ENCODE measurements at places on chromosomes 2 and 18.

DNA sequence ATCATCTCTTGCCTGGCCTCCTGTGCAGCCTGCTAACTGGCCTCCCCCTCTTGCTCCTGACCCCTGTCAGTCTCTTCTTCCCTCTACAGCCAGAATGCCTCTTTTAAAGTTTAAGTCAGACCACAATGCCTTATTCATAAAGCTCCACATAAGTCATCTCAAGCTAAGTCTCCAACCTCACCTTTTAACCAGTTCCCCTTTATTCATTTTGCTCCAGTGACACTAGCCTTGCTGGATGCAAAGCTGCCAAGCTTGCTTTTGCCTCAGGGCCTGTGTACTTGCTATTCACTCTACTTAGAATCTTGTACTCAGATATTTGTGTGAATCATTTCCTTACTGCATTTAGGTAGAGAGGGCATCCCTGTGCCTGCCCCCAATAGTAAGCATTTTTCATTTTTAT lies 180.9 kb downstream of the PDE1A start:
- DNase-seq: no peak

DNA sequence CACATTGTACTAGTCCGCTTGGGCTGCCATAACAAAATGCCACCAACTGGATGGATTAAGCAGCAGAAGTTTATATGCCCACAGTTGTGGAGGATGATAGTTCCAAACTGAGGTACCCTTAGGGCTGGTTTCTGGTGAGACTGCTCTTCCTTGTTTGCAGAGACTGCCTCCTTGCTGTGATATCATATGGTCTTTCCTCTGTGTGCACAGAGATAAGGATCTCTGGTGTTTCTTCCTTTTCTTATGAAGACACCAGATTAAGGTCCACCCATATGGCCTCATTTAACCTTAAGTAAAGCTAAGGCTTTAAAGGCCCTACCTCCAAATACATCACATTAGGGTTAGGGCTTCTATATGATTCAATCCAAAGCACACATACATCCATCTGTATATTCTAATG lies 738.2 kb upstream of the GCFC2 start:
- DNase-seq: no peak

DNA sequence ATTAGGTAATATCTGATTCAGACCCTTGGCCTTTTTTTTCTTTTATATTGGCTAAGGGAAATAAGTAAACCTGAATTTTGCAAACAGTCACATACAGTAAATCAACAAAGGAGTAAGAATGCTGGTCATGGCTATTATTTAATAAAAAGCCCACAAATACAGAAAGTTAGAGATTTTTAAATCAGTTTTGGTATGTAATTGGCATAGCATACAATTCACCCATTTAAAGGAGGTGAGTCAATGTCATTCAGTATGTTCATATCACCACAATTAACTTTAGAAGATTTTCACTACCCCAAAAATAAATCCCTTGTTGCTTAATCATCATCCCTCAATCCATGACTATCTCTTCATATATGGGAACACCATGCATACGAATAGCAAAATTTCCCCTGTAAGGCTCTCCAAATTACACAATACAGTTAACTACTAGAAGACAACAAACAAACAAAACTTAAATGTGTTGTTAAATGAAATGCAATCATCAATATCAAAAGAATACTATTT lies 45.9 kb upstream of the NYAP2 start:
- no peak for DNase-seq

DNA sequence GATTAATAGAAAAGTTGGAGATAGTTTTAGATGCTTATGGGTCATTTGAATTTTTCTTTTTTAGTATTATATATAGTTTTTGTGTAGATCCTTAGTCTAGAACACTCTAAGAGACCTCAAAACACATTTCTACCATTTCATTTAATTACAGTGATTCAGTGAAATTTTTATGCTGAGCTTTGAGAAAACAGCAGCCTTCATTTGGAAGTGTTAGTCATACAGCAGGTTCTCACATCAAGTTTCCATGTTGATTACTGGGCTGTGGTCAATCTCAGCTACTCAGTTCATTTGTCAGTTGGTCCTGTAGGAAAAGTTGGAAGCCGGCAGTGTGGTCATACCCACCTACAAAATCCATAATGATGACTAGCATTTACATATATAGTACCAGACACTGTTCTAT lies 37.9 kb downstream of the MAP3K19 start:
- no peak for DNase-seq

DNA sequence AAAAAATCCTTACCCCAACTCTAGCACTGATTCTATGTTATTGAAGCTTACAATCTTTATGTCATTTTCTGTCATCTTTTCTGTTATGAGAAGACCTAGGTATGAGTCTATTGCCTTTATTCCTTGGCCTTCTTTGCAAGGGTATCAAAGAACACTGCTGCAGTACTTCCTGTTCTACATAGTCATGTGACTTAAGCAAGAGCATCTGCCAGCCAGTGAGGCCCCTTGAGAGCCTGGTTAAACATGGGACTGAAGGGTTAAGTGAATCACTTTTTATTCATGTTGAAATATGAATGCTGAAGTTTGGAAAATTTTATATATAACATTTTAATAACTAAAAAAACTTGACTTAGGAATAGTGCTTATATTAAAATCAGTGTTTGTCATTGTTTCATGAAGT lies 844 bp upstream of the CPS1 start:
- no peak for DNase-seq

DNA sequence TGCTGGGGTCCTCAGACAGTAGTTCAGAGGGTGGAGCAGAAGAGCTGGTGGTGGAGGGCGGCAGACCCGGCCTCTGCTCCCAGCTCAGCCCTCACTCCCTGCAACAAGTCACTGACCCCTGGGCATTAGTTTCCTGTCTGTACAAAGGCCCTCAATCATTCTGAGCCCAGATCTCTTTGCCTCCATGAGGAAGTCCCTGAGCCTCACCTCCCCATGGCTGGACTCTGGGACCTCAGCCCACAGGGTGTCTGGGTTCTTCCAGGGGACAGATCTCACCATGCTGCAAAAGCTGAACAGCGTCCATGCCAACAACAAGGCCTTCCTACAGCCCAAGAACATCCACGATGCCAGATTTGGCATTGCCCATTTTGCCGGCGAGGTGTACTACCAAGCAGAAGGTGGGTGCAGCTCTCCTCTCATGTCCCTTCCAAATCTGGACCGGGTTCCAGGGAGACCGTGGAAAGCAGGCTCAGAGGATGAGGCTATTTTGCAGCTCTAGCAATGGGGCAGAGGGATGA lies 49.1 kb downstream of the MYO7B start:
- no peak for DNase-seq

- no peak for DNase-seq
Measured at GRCh38 chr2:96345438-96345837, 9.9 kb downstream of the NCAPH start.

DNA sequence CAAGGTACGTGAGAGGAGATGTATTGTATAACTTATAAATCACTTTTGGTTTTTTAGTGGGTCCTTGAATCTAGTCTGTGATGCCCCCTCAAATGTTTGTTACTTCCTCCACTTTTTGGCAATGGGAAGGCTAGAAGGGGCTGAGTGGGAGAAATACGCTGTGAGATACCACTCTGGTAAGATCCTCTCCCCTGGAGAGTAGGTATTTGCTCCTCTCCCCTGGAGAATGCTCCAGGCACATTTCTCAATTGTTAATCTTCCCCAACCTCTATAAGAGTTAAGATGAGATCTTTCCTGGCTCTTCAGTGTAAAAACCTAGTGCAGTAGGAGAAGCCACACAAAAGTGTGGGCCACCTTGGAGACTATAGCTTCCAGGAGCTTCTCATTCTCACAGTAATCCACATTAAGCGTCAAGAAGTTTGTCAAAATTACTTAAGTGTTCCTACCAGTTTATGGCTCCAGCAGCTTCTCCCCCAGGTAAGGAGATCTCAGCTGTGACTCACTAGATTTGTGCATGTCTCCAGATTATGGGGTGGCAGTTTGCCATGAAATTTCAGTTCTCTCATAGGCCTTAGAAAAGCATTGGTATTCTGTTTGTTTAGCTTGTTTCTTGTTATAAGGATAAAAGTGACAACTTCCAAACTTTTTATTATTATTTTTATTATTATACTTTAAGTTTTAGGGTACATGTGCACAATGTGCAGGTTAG lies 182.6 kb downstream of the FSIP2 start:
- no peak for DNase-seq

DNA sequence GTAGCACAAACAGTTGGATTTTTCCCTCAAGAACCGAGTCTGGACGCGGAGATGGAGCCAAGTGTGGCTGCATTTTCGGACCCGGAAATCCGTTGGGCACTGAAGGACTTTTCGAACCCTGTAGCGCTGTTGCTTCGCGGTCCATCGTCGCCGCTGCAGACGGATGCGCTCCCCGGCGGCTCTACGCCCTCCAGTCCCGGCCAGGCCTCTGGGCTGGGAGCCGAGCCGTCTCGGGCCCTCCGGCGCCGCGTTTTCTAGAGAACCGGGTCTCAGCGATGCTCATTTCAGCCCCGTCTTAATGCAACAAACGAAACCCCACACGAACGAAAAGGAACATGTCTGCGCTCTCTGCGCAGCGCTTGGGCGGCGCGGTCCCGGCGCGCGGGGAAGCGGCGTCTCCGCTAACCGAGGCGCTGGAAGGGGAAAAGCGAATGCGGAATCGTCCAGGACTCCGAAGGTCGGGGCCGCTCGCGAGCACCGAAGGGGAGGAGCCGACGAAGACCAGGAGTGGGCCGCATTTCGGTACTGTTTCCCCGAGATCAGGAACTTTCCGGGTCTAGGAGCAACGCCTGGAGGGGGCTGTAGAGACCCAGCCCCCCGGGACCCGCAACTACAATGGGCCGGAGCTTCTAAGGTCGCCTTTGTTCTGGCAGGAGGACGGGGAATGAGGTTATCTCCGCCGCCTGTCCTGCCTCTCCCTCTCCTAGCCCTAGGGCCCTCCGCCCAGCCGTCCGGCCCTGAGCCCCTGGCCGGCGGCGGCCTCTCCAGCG lies 3.2 kb downstream of the EMX1 start:
- DNase-seq: no peak

GRCh38 chr2:70620020-70620419 lies 66.4 kb upstream of the TGFA start:
- no peak for DNase-seq

DNA sequence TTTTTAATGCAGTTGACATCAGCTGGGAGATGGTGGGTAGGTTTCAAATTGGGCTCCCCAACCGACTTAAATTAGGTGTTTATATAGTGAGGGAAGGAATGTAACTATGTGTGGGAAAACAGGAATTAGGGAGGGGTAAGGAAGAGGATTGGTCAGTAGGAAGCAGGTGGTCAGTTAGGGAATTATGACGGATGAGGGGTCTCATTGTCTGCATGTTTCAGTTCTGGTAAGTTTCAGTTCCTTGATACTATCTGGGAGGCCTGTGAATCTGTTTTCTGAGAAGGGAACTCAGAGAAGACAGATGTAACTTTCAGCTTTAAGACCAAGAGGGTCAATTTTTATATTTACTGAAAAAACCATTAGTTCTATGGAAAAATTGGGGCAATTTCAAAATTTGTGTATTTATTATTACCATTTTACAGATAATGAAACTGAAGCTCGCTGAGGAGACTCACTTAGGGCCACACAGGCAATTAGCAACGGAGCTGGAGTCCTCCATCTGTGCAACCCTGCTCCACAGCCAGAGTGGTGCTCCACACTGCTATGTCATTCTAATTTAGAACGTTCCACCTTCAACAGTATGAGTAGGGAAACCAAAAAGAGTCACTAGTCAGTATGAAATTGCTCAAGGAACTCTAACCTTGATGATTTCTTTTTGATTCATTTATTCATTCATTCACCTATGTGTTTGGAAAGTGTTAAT lies 36.0 kb upstream of the CCDC195 start:
- DNase-seq: no peak

- DNase-seq: no peak
Measured at GRCh38 chr2:31319406-31320175, 85.6 kb downstream of the EHD3 start.

- no peak for DNase-seq
Measured at GRCh38 chr2:30631051-30631671, 176.1 kb downstream of the CAPN13 start.

GRCh38 chr2:8152392-8153257 lies 529.2 kb upstream of the ID2 start:
- DNase-seq: no peak

- no peak for DNase-seq
Measured at GRCh38 chr2:95026471-95027368, 1.2 kb downstream of the MAL start.

GRCh38 chr18:49856496-49856895 lies 43.2 kb upstream of the ACAA2 start:
- DNase-seq: no peak

DNA sequence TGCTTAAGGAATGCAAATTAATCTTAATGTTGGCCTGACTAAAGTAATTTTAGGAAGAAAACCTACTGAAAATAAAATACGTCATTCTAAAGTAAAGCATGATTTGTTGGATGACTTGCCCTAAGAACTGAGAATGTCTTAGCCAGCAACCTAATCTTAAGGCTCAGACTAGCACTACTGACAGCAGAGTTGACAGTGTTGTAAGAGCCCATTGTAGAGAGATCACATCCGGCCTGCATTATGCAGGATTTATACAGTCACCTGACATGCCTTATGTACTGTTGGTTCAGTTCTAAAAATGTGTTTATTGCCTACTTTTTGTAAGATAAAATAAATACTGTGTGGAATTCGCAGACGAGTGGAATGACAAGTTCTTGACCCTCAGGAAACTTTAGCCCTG lies 82.3 kb downstream of the TMEM185B start:
- DNase-seq: no peak

DNA sequence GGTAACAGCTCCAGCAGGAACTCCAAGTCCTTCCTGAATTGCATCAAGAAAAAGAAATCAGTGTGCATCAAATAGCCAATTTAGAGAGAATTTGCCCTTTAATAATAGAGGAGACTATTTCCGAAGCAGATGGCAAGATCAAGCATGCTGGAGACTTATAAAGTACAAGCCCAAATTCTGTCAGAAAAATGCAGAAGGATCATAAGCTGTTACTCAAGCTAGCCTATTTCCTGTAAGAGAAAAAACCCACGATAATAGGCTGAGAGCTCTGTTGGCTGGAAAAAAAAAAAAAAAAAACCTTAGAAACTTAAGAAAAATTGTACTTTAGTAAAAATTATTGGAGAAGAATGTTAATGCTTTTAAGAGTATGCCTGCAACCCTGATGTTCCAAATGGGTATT lies 24.4 kb upstream of the ITM2C start:
- no peak for DNase-seq
